ENCODE measurements at places on chromosomes 12 and 14.
A peak's percentile ranks its signal among the peaks of the same experiment; 100 is the strongest.

DNA sequence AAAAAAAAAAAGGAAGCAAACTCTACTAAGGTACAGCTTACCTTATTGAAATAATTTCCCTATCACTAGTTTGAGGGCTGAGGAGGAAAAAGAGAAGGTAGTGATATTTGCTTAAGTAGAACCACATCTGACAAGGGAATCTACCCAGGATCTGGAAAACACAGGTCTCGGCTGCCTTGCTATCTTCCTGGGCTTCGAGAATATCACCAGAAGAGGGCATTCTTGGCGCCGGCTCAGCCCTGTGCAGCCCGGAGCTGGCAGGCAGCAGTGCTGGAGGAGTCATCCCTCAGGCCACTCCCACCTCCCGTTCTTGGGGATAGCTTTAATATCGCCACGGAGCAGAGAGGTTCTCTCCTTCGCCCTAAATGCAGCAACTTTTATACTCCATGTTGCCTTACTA lies 1181.2 kb downstream of the VRK1 start:
- peak; percentile 48 for DNase-seq

DNA sequence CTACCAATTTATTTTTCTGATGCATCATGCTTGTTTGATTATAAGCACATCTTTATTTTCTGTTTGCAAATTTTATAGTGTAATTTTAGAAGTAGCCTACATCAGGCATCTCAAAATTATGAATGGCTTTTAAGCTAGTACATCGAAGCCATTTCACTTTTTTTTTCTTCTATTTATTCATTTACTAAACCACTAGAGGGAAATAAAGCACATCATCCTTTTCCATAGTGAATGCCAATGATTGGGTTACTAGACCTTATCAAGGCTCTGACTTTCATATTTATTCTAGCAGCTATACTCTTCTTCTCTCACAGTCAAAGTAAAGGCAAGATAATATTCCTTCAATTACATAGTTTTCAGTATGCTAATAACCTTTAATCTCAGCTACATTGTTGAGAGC lies 736.4 kb upstream of the LRFN5 start:
- DNase-seq, result no peak

DNA sequence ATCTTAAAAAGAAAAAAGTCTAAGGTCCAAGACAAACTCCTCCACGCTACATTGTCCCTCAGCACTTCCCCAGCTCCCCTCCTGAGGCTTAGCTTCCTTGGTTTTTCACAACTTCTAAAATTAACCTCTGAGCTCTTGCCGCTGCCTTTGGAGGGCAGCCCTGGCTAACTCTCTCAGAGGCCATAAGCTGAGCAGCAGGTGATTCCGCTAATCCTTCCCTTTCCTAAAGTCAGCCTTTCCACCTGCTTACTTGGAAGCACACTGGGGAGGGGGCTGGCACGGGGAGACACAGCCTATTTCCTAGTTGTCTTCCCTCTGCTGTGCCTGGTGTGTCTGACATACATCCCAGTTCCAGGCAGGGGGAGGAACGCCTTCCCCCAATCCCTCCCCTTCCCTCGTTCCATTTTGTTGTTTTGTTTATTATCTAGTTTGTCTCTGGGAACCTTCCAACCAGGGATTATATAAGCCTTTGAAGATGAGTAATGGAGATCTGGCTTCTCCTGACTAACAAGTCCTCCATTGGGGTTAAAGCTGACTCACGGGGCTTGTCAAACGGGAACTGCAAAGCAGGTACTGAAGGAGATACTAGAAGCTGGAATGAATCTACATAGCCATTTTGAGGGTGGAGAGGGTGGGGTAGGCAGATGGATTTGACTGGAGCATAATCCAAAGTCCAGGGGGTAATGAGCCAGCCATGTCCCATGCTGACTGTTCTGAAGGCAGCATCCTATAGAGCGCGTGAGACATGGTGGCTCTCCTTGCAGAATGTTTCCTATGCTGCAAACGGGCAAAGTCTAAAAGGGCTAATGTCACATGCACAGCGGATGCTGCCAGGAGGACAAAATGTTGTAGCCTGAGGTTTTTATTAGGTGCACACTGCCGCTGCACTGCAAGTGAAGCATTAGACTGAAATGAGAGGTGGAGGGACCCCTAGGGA lies 230.8 kb downstream of the FOXN3 start:
- no peak for DNase-seq

DNA sequence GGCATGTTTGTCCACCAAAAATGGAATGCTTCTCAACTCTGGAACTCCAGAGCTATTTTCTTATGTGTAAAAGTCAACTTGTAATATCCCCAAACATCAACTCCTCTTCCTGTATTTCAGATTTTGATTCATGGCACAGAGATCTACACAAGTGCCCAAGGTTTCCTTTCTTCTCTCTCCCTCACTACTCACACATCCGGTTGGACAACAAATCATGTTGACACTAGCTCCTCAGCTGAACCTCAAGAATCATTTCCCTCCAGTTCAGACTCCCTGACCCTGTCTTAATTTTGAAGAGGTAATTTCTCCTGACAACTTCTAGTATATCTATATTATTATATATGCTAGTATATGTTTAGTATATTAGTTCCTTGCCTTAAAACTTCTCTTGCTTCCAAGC lies 485.4 kb upstream of the CCDC196 start:
- no peak for DNase-seq
